ENCODE measurements at places on chromosomes 4 and X.

DNA sequence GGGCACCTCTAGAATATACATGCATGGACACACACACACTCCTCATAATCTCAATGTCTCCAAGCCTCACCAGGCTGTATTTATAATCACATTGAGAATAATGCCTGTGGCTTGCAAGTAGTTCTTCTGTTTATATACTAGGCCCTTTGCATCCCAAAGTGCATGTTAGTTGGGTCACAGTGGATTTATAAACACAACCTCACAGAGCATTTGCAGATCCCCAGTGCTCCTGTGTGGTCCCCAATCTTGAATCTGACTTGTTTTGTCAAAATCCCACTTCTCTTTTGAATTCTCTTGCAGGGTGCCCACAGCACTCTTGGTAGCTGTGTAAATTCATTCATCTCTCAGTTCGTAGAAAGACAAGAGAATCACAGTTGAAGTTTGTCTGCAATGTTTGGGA is 49.6 kb upstream of the PROM1 start:
- DNase-seq, result no peak

GRCh38 chr4:133584714-133585113 is 435.6 kb downstream of the PCDH10 start:
- DNase-seq, result no peak

DNA sequence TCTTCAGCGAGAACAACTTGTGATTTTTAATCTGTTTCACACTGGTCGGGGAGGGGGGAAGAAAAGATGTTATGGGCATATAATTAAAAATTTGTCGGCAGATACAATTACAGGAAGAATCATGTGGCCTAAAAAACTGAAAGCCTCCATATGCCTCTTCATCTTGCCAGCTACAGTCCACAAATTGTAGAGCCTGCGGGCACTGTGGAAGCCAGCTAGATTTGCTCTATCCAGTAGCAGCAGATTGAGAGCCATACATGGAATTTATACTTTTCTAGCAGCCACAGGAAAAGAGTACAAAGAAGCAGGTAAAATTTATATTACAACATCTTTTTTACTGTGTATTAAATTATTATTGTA is 147.3 kb downstream of the TBL1X start:
- DNase-seq, result no peak

DNA sequence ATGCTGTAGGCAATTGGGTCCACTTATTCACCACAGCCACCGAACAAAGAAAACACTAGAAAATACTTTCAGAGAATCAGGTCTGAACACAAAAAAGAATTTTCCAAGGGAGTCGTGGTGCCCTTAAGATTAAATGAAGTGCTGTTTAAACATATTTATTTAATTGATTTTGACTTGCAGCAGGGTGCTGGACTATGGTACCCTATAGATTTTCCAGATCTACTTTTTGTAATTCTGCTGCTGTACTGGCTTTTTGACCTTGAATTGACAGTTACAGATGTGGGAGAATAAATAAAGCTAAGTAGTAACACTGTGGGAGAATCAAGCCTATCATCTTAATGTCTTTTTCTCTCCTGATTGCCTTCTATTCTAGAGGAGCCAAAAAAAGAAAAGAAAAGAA is 735.3 kb upstream of the FTHL17 start:
- no peak for DNase-seq

DNA sequence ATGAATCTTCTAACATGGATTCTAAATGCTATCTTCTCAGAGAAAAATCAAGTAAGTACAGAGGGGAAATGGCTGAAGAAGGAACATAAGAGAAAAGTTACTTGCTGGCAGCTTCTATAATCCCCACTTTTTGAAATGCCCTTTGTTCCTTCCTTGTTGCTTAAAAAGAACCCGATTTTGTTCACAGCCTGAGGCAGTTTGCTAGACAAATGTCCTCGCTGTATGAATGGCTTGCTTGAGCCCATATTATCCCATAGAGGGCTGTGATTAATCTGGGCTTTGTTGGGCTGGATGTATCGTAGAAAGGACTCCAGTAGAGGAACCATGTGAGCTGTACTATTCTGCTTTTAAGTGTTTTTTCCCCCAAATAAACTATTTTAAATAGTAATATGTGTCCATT is 134.3 kb upstream of the FGF13 start:
- DNase-seq, result no peak

- DNase-seq, result no peak
These were observed 47.6 kb downstream of the METTL14 start for GRCh38 chr4:118732591-118733330.

GRCh38 chrX:48468247-48468671 is 1.8 kb downstream of the SLC38A5 start:
- DNase-seq, result peak; percentile 52

DNA sequence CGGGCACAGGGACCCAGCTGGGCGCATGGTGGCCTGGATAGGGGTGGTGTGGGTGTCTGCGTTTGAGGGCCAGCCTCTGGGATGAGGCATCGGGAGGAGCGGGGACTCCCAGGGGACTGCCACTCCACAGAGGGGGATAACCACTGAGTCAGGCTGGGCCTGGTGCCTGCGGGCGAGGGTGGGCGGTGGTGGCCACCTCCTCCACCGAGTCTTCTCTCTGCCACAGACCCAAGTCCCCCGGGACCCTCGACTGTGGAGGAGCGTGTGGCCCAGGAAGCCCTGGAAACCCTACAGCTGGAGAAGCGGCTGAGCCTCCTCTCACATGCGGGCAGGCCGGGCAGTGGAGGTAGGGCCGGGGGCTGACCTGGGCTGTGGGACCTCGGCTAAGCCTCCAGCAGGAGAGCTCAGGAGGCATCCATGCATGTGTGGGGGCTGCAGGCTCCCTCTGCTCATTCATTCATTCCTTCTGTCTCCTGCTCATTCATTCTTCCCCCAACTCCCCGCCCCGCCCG is 26.4 kb downstream of the DOK7 start:
- DNase-seq, result no peak

GRCh38 chr4:141646969-141647368 is 10.6 kb downstream of the IL15 start:
- no peak for DNase-seq

GRCh38 chrX:103883533-103883932 is 51.5 kb upstream of the RAB9B start:
- DNase-seq, result no peak

DNA sequence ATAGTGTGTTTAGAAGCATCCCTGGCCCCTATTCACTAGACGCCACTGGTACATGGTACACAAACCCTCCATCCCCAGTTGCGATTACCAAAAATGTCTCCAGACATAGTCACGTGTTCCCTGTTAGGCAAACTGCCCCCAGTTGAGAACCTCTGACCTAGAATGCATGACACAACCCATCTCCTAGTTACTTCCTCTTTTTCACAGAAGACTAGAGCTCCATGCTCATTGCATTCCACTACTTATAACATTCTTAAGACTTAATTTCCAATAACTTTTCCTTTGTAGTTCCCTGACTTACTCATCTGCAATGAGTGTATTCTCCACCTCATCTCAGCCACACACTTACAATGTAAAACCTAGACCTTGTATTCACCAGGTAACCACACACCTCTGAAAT is 68.6 kb downstream of the PRSS12 start:
- no peak for DNase-seq

- DNase-seq, result no peak
These were observed 374.8 kb upstream of the ANXA10 start for GRCh38 chr4:167717495-167717894.

DNA sequence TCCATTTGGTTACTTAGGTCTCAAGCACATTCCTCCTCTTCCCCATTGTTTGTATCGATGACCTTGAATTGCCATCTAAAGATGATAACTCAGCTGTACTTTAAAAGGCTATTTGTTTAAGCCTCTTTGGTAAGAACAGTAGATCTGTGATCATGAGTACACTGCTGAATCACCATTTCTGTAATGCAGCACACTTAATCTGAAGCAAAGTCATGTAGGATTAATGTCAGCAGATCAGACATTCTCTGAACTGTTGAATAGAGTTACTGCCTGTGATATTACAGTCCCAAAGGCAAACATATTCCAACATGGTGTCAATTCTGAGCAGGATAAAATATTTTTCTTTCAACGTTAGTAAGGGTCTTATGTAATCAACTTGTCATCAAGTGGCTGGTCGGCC is 631.6 kb downstream of the TECRL start:
- no peak for DNase-seq

DNA sequence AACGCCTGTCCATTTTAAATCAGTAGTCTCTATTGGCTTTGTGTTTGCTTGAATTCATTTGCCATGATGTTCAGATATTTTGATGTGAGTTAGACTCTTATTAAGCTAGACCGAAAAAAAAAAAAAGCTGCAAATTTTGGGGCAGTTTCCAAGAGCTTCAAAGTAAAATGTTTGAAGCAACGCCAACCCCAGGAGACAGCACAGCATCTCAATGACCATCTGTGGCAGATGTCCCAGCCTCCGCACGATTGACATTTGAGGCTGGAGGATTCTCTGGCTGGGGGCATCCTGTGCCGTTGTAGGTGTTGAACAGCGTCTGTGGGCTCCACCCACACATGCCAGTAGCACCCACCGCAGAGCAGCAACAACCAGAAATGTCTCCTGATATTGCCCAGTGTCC is 17.1 kb upstream of the ARSF start:
- no peak for DNase-seq

- DNase-seq, result no peak
These were observed 128.7 kb downstream of the GASK1B start for GRCh38 chr4:158043971-158044618.

DNA sequence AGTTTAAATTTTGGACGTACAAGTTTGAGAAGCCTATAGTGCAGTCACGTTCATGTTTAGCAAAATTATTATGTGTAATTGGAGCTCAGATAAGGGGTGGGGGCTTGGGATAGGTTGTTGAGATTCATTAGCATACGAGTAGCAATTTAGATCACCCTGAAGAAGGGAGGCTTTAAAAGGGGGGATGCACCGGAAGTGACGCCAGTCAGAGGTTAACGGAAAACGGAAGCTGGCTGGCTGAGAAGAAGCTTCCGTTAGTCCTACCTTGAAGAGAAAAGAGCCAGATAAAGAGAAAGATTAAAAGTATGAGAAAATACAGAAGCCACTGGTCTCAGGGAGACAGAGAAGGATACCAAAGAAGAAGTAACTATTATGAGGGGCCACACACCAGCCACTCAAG is 1.1 kb upstream of the NXT2 start:
- DNase-seq, result no peak

DNA sequence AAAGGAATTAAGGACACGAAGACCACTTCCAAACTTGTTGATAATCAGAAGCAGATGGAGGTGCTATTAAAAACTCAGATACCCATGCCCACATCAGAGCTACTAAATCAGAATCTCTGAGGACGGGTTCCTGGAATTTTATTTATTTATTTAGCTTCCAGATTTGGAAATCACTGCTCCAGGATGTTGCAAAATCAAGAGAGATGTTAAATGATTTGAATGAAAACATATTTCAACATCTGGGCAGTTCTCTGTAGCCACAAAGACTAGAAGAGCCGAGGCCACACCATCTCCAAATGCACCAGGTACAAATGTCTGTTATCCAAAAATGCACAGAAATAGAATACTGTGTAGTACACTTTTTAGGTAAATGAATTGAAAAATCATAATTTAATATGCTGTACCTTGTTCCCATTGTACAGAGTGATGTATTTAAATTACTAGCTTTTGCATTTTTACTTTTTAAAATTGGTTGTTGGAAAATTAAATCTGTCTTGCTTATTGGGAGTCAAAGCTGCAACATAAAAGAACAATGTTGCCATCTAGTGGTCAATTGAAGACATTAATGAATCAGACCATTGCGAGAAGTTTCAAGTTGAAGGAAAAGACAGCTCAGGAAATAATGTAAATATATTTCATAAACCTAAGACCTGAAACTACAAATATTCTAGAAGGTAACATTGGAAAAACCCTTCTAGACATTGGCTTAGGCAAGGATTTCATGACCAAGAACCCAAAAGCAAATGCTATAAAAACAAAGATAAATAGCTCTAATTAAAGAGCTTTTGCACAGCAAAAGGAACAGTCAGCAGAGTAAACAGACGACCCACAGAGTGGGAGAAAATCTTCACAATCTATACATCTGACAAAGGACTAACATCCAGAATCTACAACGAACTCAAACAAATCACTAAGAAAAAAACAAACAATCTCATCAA is 151.3 kb upstream of the TTC29 start:
- no peak for DNase-seq

- no peak for DNase-seq
These were observed 74.1 kb downstream of the STARD8 start for GRCh38 chrX:68721546-68721945.

DNA sequence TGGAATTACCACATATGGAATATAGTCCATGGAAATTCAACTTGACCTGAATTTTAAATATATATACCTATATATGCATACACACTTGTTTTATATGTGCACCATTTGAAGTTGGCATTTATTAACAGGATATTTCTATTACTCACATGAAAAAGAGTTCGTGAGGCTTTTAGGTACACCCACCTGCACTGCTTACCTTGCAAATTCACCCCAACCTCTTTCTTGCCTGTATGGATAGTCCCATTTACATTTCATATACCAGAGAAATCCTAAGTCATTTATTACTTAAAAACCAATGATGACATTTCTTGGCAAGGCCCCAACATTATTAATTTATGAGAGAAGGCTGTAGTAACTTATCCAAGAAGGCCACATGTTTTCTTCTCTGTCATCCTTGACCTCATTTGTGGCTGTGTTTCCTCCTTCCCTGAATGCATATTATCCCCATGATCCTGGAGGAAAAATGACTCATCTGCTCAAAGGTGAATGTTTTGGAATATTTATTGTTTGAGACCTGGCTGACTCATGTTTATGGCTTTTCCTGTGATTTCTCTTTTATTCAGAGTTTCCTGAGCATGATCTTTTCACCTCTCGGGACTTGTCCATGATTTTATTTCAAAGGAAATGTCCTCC is 62.2 kb upstream of the FAM241A start:
- no peak for DNase-seq

DNA sequence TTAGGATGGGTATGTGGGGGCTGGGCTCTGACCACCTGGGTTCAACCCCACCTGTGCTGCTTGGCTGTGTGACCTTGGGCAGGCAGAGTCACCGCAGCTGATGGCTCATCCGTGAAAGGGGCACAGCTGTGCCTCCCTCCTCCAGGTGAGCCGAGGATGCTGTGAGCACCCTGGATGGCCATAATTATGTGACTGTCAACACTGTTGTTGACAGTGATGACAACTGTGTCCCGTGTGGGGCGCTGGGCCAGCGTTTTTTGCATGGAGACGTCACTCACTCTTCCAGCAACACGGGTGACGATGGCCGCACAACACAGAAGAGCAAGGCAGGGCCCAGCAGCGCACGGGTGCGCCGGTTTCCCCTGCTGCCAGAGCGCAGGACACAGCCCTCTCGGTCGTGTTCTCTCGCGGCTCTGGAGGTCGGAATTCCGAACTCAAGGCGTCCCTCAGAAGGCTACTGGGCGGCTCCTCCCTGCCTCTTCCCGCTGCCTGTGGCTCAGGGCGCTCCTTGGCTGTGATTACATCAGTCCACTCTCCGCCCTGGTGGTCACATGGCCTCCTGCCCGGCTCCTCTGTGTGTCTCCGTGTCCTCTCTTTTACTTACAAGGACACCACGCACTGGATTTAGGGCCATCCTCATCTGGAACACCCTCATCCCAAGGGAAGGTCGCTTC is 1.3 kb downstream of the SH3TC1 start:
- DNase-seq, result no peak

DNA sequence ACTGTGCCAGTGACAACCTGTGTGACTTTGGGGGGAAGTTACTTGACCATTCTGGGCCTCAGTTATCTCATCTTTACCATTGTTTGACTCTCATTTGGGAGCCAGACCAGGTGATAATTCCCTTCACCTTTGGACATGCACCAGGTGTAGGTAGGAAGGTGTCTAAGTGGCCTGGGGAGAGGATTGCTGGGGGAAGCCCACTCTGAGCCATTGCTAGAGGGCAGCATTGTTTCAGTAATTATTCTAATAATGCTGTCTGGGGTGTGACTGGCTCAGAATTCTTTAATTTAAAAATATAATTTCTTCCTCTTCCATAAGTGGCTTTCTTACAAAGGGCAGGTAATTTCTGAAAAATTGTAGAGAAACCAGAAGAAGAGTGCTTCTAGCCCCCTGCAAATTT is 104.3 kb downstream of the RTL9 start:
- no peak for DNase-seq

Measured in stimulated activated CD4-positive, alpha-beta T cell treated with anti-CD3 and anti-CD28 coated beads, Interleukin-12 subunit alpha, Interleukin-12 subunit beta, amount 100 ng/mL, for 24 hours (primary cell).